Fibroblast of the conjunctiva (primary cell): ENCODE measurements at places on chromosomes 6 and 20.

GRCh38 chr6:55198715-55199114, 24.4 kb downstream of the HCRTR2 start:
- DNase-seq = no peak

DNA sequence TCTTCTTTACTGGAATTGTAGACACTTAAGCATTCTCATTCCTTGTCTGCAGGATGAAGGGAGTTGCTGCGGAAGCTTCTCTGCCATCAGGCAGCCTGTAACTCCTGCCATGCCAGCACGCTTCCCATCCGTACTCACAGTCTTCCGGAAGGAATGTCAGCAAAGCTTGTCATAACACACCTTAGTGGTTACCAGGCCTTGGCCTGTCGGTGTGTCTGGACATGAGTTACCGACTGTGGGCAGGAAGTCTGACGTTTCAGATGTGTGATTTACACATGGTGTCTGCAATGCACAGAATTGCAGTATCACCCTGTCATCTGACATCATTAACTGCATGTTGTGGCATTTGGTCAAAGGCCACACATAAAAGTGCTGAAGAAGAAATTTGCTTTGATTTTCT, 102.2 kb downstream of the SLC24A3 start:
- DNase-seq = no peak

- DNase-seq = no peak
Measured at GRCh38 chr6:29019629-29020028, 14.5 kb upstream of the ZNF311 start.

GRCh38 chr6:35327349-35328027, 14.9 kb upstream of the PPARD start:
- peak; percentile 17 for DNase-seq

GRCh38 chr6:168441434-168442391, 729 bp downstream of the SMOC2 start:
- DNase-seq = no peak

DNA sequence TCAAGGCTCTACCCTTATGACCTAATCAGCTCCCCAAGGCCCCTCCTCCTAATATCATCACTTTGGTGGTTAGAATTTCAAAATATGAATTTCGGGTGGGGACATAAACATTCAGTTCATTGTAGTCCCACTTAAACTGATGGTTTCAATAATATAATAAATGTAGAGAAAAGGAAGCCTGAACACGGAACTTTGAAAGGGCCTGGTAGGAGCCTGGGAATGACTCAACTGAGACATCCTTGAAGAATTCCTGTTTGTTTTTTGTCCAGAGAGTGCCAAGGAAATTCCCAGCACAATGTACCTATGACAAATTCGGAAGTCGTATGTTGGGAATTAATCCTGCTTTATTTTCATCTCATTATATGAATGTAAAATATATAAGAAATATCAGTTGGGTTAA, 457.9 kb downstream of the PLCB1 start:
- DNase-seq = no peak

GRCh38 chr6:6803180-6803977, 214.9 kb downstream of the LY86 start:
- DNase-seq = no peak

DNA sequence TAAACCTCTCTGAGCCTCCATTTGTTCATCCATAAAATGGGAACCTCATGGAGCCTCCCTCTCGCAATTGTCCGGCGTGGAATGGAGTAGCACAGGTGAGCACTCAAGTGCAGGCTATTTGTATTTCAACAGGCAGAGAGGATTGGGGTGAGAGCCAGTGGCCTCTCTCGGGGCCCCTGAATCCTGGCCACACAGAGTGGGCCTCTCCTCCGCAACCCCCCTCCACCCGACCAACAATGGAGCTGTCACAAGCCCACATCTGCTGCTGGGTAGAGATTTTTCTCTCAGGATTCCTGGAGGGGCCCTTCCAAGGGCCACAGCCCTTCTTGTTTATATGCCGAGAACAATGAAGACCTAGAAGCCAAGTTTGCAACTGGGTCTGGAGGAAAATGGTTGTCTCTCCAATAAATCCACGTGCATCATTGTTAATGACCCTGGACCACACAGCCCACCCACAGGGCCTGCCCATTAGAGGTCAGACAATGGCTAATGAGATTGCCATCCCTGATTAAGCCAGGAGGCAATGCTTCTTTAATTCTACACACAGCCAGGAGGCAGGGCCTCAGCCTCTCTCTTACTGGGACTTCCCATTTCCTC, 233.0 kb downstream of the ANKRD60 start:
- DNase-seq = no peak

DNA sequence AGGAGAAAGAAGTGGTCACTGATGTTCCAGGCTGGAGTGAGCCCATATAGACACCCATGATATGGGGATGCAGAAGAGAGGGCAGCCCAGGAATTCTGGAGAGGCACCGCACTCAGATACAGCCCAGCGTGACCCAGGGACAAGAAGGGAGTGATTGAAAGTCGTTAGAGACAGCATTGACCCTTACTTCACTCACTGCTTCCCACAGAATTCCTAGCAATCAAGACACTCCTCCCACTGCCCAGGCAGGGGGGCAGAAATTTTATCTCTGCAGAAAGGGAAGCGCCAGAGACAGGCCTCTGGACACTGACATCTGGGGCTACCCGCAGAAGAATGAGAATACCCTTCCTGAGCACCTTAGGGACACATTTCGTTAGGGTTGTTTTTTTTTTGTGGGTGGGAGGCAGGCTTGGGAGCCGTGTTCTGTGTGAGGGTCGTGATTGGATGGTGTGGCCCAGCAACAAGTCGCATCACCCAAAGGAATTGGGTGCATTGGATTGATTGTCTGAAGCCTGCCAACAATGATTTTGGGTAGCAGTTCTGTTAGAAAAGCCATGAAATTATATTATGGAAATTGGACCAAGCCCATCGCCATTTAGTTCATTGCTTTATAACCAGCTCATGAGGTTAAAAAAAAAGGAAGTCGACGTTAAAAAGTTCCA, 45.9 kb upstream of the MAP3K4 start:
- no peak for DNase-seq

DNA sequence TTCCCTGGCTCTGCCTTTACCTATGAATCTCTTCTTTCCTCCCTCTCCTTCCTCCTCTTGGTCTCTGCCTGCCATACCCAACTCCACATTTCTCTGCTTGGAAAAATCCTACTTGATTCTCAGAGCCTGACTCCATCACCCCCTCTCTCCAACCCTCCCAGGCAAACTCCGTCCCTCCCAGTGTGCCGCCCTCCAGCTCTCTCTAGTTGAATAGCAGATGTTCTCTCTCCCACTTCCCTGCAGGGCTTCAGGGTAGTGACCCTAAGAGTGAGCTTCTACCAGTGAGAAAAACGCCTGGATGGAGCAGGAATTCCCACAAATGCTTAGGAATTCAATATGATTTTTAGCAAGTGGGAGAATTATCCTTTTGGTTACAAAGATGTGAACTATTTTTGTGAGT, 141.6 kb downstream of the MTHFD1L start:
- DNase-seq = no peak

DNA sequence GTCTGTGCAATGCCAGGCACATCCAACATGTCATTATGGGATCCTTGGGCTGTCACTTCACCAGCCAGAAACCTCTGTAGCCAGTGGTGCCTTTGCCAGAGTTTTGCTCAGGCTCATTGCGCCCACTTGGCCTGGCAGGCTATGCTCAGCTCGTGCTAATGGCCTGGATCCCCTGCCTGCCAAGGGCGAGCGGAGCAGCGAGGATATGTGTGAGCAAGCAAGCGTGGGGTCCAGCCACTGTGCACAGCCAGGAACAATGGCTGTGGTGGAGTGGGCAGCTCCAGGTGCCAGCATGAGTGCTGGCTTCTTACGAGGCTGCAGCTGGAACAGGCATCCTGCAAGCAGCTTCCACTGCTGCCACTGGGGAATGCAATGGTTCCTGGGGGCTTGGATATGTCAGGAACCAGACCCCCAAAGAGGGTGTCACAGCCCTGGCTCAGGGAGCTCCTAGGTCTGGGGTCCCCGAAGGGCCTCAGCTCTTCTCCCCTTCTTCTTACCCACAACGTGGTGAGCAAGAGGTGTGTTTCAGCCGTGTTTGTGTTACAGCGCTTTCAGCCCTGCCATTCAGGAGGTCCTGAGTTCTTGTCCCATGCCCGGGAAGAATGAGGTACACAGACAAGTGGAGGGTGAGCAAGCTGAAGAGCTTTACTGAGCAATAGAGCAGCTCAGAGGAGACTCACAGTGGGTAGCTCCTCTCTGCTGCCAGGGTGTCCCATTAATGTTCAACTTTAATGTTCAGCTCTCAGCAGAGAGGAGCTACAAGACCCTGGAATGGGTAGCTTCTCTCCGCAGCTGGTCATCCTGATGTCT, 22.3 kb upstream of the TOP1 start:
- no peak for DNase-seq

GRCh38 chr6:46411456-46412197, 79.6 kb downstream of the RCAN2 start:
- no peak for DNase-seq

DNA sequence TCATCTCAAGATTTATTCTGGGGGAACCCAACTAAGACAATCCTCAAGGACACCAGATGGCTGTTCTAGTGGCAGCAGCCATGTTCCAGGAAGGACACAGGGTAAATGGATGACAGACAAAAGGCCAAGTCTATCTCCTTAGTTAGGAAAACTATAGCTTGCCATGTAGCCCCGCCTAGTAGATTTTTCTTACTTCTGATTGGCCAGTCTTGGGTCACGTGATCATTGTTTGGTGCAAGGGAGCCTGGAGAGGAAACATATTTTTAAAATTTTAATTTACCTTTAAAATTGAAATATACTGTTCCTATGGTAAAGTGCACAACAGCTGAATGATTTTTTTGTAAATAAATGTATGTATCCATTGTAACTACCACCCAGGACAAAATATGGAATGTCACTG, 4.4 kb upstream of the KCNS1 start:
- no peak for DNase-seq

- no peak for DNase-seq
Measured at GRCh38 chr6:170448751-170449630, 104.1 kb downstream of the PSMB1 start.

DNA sequence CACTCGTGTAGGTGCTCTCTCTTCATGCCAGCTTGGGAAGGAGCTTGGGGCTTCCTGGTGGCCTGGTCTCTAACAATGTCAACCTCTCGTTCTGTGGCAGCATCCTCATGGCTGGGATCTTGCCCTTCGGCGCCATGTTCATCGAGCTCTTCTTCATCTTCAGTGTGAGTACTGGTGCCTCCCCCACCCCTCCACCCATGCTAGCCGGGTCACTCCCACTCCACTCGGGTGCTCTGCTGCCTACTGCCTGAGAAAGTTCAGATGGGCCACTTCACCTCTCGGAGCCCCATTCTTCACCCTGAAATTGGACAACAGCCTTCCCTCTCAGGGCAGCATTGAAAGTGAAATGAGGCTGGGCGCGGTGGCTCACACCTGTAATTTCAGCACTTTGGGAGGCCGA, 48.8 kb downstream of the TM9SF4 start:
- DNase-seq = no peak

- no peak for DNase-seq
Measured at GRCh38 chr20:37914672-37915433, 11.9 kb downstream of the VSTM2L start.

DNA sequence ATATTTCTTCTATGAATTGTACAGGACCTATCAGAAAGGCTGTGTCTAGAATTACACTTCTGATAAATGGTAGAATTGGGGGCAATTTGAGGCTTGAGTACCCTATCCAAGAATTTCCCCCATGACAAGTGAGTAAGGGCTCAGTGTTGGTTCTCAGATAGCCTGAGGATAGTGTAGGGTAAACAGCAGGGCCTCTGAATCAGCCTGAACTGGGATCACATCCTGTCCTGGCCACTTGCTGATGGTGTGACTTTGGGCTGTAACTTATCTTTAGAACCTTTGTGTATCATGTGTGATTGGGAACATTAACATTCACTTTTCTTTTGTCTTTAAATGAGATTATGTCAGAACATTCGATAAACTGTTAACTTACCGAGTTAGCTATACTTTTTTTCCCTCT, 151.0 kb downstream of the CLIC5 start:
- no peak for DNase-seq

DNA sequence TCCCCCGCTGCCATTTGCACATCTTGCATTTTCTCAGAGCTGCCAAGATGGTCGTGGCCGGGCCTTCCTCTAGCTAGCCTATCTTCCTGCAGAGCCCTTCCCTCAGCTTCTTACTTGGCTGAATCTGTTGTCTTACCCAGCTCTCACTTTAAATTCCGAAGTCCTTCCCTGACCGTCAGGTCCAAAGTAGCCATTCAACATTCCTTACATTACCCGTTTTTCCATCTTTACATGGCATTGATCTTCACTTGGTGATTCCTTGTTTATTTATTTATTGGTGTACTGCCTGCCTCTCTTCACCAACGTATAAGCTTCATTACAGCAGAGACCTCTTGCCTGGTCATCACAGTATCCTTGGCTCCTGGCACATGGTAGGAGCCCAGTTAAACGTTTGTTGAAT, 137.4 kb upstream of the ESR1 start:
- DNase-seq = no peak

DNA sequence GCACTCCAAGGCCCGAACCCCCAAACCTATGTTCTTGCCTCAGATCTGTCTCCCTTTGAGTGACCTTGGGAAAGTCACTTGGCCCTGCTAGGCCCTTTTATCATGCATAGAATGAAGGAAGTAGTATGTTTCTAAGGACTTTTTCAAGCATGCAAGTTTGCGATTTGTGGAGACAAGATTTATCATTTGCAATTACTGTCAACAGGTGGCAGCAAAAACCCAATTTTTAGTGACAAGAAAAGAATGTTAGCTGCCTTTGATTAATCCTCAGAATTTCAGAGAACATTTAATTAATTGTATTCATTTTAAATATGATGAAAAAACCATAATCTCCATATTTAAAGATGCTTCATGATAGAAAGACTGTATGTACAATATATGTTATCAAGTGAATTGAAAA, 28.3 kb upstream of the PREP start:
- peak; percentile 43 for DNase-seq

DNA sequence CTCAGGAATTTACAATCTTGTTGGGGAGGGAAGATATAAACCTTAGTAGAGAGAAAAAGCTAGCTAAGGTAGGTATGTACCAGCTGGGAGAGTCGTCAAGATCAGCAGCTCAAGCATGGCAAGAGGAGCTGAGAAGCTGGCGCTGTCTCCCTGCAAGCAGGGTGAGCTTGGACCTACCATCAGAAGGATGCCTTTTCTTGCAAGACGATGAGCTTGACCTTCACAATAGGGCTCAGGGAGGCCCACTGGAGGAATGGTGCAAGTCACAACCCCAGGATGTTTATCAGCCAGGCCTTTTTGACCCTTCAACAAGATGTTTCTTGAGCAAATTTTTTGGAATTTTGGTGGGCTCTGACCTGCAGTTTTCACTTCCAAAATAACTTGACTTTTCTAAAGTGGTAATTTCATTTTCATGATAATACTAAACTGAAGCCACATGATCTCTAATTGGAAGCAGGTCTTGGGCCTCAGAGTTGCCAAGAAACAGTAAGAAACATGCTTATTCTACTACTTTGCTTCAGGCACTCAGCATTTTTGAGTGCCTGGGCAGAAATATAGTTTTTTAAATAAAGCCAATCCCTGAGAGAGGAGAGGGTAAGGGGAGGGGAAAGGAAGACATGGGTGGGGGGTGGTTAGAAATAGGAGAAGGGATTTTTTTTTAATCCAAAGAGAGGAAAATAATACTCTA, 258.1 kb downstream of the CLIC5 start:
- DNase-seq = peak; percentile 66
